AML-193 (cell line): ENCODE measurements at places on chromosomes 12 and 14.

GRCh38 chr14:34373191-34373590 is 88.8 kb downstream of the SPTSSA start:
- DNase-seq = no peak

DNA sequence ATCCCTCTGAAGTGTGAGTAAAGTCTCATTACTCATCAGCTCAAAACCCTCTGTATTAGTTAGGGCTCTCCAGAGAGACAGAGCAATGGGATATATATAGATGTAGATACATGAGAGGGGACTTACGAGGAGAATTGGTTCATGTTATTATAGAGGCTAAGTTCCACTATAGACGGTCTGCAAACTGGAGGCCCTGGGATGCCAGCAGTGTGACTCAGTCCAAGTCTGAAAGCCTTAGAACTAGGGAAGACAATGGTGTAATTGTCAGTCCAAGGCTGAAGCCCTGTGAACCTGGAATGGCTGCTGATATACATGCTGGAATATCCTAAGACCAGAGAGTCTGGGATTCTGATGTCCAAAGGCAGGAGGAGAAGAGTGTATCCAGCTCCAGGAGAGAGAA is 57.3 kb upstream of the CEP83 start:
- no peak for DNase-seq

GRCh38 chr14:33914676-33915516 is 36.0 kb downstream of the EGLN3 start:
- DNase-seq = no peak

- DNase-seq = no peak
Measured at GRCh38 chr12:31714406-31715271, 14.2 kb downstream of the AMN1 start.

- no peak for DNase-seq
Measured at GRCh38 chr14:31934767-31935266, 142.3 kb upstream of the ARHGAP5 start.

GRCh38 chr14:80212023-80212397 is 706 bp upstream of the DIO2 start:
- no peak for DNase-seq

DNA sequence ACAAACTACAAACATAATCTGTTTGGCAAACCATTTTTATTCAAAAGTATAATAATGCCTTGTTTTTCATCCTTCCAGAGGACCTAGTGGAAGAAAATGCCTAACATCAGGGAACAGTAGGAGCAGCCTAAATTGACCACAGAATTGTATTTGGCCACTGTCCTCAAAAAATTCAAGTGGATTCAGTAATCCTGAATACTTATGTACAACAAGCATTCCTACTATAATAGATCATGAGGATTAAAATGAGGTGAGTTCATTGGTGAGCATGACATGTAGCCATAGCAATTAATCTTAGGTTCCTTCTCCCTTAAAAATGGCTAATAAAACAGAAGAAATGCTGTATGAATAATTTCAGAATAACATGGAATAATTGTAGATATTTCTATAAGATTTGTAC is 209.3 kb downstream of the DAD1 start:
- DNase-seq = no peak

DNA sequence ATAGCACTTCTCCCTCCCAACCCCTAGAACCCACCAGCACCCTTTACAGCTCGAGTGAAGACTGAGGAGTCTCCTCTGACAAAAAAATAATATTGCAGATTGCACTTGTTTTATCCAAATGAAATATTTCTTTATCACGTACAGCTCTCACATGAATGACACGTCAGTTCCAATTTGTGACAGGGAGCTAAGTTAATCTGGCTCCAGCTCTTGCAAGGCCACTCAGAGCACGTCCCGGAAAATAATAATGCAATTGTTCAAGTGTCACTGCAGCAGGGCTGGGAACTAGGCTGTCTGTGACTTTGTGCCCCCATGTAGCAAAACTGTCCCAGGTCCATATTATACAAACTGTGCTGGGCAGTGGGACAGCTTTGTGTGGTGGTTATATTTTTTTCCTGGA is 539.6 kb downstream of the VRK1 start:
- DNase-seq = no peak

DNA sequence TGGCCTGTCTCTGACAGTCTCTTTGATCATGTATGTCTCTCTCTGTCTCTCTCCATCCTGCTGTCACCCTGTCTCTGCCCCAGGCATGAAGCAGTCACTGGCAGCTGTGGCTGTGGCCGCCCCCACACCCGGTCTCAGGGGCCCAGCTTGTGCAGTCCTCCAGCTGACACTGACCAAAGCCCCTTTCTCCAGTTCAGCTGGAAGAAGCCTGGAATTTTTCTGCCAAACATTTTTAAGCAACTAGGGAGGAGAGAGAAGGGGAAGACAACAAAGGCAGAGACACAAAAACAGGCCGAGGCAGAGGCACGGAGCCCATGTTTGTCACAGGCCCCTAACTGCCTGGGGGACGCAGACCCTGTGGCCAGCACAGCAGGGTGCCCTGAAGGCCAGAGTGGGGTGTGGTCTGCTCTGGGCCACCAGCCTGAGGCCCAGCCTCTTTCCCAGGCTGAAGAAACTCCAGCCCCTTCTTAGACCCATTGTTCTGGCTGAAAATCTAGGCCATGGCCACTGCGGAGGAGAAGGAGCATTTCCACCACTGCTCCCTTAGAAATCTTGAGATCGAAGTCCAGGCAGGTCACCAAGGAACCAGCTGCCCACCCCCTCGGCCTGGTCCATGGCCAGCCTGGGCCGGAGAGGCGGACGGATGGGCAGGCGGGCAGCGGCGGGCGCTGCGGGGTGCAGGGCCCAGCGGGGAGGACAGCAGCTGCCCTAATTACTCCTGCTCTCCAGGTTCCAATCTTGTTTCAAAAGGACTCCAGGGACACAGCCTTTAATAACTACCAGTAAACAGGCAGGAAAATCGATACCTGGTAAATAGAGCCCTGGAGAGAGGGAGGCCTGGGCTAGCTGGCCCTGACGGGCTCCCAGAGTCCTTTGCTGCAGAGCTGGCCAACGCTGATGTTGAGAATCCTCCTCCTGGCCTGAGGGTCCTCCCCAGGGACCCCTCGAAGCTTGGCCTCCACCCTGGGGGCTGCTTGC is 14.9 kb downstream of the DTX1 start:
- DNase-seq = no peak

GRCh38 chr12:105466231-105466900 is 135.9 kb downstream of the C12orf75 start:
- no peak for DNase-seq

GRCh38 chr12:47473091-47473490 is 232.7 kb downstream of the RPAP3 start:
- no peak for DNase-seq

GRCh38 chr12:81944886-81945285 is 185.7 kb upstream of the PPFIA2 start:
- no peak for DNase-seq

- no peak for DNase-seq
Measured at GRCh38 chr12:129871991-129872972, 31.5 kb downstream of the TMEM132D start.

DNA sequence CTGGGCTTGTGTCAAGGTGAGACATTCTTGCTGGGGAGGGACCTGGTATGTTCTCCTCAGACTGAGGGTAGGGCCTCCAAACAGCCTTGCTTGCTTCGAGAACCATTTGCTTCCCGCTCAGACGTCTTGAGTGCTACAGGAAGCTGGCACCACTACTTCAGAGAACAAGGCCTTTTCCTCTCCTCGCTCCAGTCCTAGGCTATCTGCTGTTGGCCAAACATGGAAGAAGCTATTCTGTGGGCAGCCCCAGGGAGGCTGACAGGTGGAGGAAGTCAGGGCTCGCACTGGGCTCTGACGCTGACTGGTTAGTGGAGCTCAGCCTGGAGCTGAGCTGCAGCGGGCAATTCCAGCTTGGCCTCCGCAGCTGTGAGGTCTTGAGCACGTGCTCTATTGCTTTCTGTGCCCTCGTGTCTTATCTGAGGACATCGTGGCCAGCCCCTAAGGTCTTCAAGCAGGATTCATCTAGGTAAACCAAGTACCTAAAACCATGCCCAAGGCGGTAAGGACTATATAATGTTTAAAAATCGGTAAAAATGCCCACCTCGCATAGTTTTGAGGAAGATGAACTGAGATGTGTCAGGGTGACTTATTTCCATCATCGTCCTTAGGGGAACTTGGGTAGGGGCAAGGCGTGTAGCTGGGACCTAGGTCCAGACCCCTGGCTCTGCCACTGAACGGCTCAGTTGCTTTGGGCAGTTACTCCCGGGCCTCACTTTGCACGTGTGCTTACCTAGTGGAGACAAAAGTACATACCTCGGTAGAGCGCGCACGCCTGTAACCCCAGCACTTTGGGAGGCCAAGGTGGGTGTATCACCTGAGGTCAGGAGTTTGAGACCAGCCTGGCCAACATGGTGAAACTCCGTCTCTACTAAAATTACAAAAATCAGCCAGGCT is 4.3 kb downstream of the GAPDH start:
- DNase-seq = no peak

DNA sequence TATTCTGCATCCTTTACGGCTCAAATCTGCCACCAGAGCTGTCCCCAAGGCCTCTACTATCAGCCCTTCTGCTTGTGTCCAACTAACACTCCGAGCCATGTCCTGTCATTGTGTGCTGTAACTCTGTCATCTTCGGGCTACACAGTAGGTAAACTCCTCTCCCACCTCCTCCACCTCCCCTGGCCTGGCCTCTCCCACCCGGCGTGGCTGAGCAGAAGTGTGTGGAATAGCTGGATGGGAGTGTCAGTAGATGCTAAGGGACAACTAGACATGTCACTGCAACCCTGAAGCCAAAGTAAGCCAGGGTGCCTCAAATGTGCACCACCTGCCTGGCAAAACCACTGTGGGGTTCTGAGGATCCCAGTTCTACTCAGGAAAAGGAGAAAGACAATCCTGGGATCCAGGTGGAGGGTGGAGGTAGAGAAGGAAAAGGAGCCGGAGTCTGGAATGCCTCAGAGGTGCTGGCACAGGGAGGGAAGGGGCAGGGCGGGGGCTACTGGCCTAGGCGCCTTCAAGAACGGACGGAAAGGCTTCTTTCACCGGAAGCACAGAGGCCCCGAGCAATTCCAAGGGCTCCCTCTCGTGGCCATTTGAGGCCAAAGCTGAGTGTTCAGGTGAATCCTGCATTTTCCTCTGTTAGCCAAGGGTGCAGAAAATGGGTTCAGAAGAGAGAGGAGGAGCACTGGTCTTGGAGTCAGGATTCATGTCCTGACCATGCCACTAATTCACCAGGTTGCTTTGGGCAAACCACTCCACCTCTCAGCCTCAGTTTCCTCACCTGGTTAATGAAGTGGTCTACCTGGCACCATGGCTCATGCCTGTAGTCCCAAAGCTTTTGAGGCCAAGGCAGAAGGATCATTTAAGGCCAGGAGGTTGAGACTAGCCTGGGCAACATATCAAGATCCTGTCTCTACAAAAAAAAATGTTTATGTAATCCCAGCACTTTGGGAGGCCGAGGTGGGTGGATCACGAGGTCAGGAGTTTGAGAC is 20.5 kb upstream of the FAM181A start:
- DNase-seq = peak; percentile 44

- DNase-seq = no peak
Measured at GRCh38 chr12:131091976-131092691, 138.4 kb downstream of the ADGRD1 start.

- no peak for DNase-seq
Measured at GRCh38 chr14:60350366-60350720, 101.3 kb downstream of the PPM1A start.
